Effector memory CD4-positive, alpha-beta T cell (primary cell): ENCODE measurements at places on chromosomes 11 and 22.

DNA sequence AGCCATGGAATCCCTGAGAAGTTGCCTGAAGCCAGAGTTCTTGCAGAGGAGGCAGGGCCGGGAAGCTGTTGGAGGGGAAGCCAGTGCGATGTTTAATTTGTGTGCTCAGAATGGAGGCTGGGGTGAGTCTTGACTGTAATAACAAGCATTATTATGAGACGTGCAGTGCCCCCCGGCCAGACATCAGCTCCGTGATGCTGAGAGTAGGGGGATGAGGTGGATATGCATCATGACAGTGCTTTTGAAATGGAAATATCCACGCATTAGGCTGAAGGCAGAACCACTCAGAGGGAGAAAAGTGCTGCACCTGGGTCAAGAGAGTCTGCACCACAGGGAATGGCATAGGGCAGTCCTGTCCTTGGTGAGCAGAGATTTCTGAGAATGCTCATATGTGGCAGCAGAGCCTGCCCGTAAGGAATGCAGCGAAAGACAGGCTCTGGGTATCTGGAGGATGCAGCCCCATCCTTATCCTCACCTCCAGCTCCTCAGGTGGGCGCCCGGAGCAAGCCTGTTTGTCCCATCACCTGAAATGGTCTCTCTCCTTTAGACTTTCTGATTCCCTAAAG lies 37.6 kb upstream of the SEZ6L start:
- DNase-seq: no peak
- H3K27ac ChIP-seq: no peak overlapping the region
- H3K4me3 ChIP-seq: no peak overlapping the region
- H3K27me3 ChIP-seq: no peaks in the 10 kb centered on the region
- no peaks in the 10 kb centered on the region for H3K36me3 ChIP-seq

DNA sequence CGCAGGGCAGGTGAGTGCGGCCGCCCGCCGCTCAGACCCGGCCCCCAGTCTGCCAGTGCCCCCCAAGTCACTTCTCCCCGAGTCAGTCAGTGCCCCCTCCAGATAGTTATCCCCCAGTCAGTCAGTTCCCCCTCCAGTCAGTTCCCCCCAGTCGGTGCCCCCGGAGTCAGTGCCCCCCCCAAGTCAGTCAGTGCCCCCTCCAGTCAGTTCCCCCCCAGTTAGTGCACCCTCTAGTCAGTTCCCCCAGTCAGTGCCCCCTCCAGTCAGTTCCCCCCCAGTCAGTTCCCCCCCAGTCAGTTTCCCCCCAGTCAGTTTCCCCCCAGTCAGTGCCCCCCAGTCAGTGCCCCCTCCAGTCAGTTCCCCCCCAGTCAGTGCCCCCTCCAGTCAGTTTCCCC lies 411 bp downstream of the PPP6R2 start:
- H3K4me3 ChIP-seq: peak overlapping the region; percentile 87
- H3K27ac ChIP-seq: peak overlapping the region; percentile 89
- DNase-seq: no peak
- peaks cover 18% of the 10 kb centered on the region for H3K4me1 ChIP-seq

- DNase-seq: no peak
- H3K4me1 ChIP-seq: no peaks in the 10 kb centered on the region
- no peak overlapping the region for H3K27ac ChIP-seq
- H3K27me3 ChIP-seq: no peaks in the 10 kb centered on the region
- H3K36me3 ChIP-seq: no peaks in the 10 kb centered on the region
- no peak overlapping the region for H3K4me3 ChIP-seq
Observed at GRCh38 chr11:19055016-19055415, 5.5 kb downstream of the MRGPRX2 start.

GRCh38 chr11:117076941-117077691 lies 21.1 kb downstream of the SIK3 start:
- no peak overlapping the region for H3K27ac ChIP-seq
- H3K4me3 ChIP-seq: no peak overlapping the region
- no peaks in the 10 kb centered on the region for H3K36me3 ChIP-seq
- no peaks in the 10 kb centered on the region for H3K27me3 ChIP-seq
- H3K4me1 ChIP-seq: peaks cover 27% of the 10 kb centered on the region

DNA sequence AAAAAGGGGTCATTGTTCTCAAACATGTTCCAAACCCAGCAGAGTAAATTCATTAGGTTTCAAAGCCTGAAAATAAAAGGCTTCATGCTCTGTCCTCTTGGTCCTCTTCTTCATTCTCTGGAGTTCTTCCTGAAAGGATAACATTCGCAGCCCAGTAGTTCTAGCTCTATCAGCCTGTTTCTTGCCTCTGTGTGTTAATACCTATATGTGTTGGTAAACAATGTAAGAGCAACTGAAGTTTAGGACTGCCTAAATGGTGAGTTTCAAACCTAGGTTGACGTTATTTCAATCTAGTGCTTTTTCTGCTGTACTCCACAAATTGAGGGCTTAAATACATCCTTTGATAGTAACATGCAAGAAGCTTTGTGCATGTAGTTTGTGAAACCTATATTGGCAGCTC lies 9.4 kb downstream of the AASDHPPT start:
- H3K36me3 ChIP-seq: peaks cover 18% of the 10 kb centered on the region
- H3K27me3 ChIP-seq: no peaks in the 10 kb centered on the region
- no peak overlapping the region for H3K27ac ChIP-seq
- no peak for DNase-seq

DNA sequence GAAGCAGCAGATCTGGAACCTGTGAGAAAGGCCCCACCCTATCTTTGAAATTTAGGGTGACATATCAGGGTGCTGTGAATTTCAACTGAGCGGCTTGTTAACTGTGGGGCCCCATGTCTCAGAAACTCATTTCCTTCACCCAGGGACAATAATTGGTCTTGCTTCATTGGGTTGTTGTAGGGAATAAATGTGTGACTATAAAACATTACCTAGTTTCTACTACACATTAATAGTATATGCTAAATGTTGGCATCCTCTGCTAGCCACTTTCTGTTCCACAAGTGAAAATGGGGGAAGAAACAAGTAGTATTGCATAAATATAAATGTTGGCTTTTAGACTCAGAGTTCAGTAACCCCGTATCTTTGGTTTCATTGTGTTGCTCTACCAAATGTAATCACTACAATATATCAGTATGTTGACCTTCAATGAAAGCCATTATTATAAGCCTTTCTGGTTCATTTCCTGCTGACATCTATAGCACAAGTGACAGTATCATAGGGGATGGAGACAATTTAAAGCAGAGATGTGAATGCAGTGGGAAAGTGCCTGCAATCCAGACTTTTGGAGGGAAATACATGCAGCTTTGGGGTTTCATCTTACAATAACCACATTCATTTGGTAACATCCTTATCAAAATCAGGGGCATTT lies 905.5 kb upstream of the RAG2 start:
- no peaks in the 10 kb centered on the region for H3K4me1 ChIP-seq
- no peaks in the 10 kb centered on the region for H3K36me3 ChIP-seq
- no peak for DNase-seq

GRCh38 chr22:44075670-44076069 lies 51.6 kb downstream of the PARVB start:
- no peak overlapping the region for H3K27ac ChIP-seq
- H3K4me3 ChIP-seq: no peak overlapping the region
- no peaks in the 10 kb centered on the region for H3K27me3 ChIP-seq

GRCh38 chr11:68504432-68505066 lies 44.0 kb downstream of the PPP6R3 start:
- no peaks in the 10 kb centered on the region for H3K27me3 ChIP-seq
- peaks cover 28% of the 10 kb centered on the region for H3K4me1 ChIP-seq
- H3K4me3 ChIP-seq: no peak overlapping the region

DNA sequence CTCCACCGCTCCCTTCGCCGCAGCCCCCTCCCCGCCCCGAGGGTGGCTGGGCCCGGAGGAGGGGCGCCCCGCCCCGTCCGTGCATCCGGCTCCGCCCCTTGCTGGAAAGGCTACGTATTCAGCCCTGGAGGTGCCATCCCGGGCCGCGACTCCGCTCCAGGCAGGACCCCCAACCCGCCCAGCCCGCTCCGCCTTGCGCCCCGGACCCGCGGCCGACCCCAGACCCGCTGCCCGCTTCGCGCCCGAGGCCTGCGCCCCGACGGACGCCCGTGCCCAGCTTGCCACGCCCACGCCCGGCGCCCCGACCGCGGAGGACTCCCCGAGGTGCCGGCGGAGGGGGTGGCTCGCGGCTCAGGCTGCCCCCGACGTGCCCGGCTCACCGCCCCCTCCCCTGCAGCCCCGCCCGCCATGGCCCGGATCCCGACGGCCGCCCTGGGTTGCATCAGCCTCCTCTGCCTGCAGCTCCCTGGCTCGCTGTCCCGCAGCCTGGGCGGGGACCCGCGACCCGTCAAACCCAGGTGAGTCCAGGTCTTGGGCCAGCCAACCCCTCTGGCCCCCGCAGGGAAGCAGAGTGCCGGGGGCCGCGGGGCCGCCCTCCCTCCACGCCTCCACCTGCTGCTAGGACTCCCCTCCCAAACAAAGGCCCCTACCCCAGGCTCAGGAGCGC lies at the start of gene ADM2:
TSS of gene ADM2 (plus strand) at position 104 of the 667 bp plus-strand sequence. CDS start at position 409, 305 bp downstream.
- peak; percentile 51 for DNase-seq
- H3K4me1 ChIP-seq: peaks cover 15% of the 10 kb centered on the region
- peak within 1 kb of the TSS; percentile 57 for H3K4me3 ChIP-seq
- H3K27me3 ChIP-seq: no peaks in the 10 kb centered on the region
- no peaks in the 10 kb centered on the region for H3K36me3 ChIP-seq

GRCh38 chr22:21991304-21991596 lies 8.7 kb upstream of the TOP3B start:
- H3K4me3 ChIP-seq: no peak overlapping the region
- H3K36me3 ChIP-seq: no peaks in the 10 kb centered on the region
- no peaks in the 10 kb centered on the region for H3K27me3 ChIP-seq
- H3K4me1 ChIP-seq: no peaks in the 10 kb centered on the region

GRCh38 chr11:120932305-120932915 lies 91.5 kb upstream of the TBCEL start:
- no peak for DNase-seq

DNA sequence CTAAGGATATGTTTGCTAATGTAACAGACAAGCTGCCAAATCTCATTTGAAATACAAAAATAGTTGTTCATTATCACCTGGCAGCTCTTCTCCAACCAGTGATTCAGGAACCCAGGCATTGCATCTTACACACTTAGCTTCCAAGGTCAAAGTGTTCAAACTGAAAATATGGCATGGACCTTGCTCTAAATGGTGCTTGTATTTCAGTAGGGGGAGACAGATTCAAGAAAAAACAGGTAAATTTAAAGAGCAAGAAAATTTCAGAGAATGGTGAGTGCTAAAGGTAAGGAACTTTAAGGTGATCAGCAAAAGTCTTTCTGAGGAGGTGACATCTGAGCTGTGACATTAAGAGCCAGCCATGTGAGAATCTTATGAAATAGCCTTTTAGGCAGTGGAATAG lies 82.8 kb upstream of the E2F8 start:
- no peaks in the 10 kb centered on the region for H3K4me1 ChIP-seq
- DNase-seq: no peak
- no peaks in the 10 kb centered on the region for H3K27me3 ChIP-seq
- no peak overlapping the region for H3K4me3 ChIP-seq

GRCh38 chr11:43532041-43532440 lies 148.5 kb upstream of the HSD17B12 start:
- H3K36me3 ChIP-seq: no peaks in the 10 kb centered on the region
- no peak overlapping the region for H3K27ac ChIP-seq
- no peak for DNase-seq
- no peak overlapping the region for H3K4me3 ChIP-seq
- H3K4me1 ChIP-seq: no peaks in the 10 kb centered on the region

DNA sequence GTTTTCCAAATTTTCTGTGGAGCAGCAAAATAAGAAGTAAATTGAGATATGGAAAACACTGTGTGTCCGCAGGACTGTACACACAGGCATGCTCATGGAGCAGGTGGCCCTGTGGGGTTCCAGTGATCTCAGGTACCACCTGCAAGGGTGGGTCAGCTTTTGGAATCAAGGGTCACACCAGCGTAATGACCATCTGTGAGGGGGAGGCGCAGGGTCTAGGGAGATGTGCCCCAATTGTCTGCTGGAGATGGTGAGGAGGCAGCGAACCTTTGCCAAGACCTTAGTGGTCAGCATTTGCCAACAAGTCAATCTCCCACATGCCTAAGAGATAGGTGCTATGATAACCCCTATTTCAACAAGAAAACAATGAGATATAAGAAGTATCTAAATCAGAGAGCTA lies 49.4 kb downstream of the SHANK2 start:
- H3K27me3 ChIP-seq: no peaks in the 10 kb centered on the region
- H3K4me3 ChIP-seq: no peak overlapping the region
- no peak for DNase-seq
- no peaks in the 10 kb centered on the region for H3K36me3 ChIP-seq

GRCh38 chr22:34866495-34867131 lies 199.3 kb upstream of the ISX start:
- H3K4me1 ChIP-seq: no peaks in the 10 kb centered on the region
- H3K27me3 ChIP-seq: no peaks in the 10 kb centered on the region
- no peaks in the 10 kb centered on the region for H3K36me3 ChIP-seq
- DNase-seq: no peak
- H3K27ac ChIP-seq: no peak overlapping the region
- H3K4me3 ChIP-seq: no peak overlapping the region

DNA sequence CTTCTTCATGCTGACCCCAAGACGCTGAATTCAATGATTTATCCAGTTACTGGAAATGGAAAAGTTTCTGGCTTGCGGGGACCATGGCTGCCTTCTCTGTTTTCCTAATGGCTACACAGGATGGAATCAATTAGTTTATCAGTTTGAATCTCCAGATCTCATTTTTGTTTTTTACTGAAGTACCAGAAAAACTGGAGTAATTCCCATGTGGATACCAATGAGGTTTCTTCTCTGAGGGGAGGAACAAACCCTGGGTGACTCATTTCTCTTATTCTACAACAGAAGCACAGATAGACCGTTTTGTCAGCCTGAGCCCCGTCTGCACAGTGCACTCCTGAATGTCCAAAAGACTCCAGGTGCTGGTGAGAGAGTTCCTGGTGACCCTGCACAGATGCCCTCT lies 3.4 kb downstream of the ZNF195 start:
- H3K4me3 ChIP-seq: no peak overlapping the region
- no peak for DNase-seq
- H3K36me3 ChIP-seq: peaks cover 22% of the 10 kb centered on the region
- no peaks in the 10 kb centered on the region for H3K27me3 ChIP-seq
- no peak overlapping the region for H3K27ac ChIP-seq
- peaks cover 11% of the 10 kb centered on the region for H3K4me1 ChIP-seq

DNA sequence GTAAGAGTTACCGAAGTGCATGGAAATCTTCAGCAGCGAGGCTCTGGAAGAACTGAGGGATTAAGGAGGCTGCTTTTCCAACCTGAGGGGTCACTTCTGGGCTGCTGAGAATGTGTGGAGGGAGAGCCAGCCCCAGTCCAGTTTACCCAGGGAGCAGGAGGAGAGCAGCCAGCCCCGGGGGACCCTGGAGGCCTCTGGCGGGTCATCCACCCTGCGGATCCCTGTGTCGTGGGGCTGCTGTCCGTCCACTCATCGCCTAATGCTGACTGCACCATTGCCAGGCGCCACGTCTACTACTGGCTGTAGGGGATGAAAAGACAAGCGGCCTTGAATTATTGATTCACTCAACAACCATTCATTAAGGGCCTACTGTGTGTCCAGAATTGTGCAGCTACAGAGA lies 228.7 kb upstream of the TBCEL start:
- no peaks in the 10 kb centered on the region for H3K4me1 ChIP-seq
- H3K4me3 ChIP-seq: no peak overlapping the region
- no peaks in the 10 kb centered on the region for H3K36me3 ChIP-seq
- H3K27ac ChIP-seq: no peak overlapping the region
